HCT116 (cell line): ENCODE measurements at places on chromosomes 7 and 10.

DNA sequence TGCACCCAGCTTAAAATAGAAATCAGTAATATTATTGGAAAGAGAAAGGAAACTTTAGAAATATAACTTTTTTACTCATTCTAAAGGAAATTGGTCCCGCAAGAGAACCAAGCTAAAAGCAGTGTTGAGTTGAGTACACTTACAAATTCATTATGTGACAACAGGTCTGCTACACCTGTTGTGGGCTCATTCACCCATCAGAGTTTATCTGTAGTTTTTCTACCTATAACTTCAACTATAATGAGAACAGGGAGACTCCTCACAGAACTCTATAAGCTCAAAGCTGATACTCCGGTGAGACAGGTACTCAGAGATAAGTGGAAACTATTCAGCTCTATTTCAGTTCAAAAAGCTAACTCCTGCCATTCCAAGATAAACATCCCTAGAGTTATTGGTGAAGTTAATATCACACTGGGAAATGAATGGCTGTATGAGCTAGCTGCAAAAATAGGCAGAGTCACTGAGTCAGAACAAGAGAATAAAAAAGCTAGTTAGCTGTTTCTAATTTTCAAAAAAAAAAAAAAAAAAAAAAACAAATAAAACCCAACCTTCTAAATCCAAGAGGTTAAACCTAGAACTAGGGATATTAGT is 121.3 kb downstream of the PPP1R3A start:
- no peak for DNase-seq

DNA sequence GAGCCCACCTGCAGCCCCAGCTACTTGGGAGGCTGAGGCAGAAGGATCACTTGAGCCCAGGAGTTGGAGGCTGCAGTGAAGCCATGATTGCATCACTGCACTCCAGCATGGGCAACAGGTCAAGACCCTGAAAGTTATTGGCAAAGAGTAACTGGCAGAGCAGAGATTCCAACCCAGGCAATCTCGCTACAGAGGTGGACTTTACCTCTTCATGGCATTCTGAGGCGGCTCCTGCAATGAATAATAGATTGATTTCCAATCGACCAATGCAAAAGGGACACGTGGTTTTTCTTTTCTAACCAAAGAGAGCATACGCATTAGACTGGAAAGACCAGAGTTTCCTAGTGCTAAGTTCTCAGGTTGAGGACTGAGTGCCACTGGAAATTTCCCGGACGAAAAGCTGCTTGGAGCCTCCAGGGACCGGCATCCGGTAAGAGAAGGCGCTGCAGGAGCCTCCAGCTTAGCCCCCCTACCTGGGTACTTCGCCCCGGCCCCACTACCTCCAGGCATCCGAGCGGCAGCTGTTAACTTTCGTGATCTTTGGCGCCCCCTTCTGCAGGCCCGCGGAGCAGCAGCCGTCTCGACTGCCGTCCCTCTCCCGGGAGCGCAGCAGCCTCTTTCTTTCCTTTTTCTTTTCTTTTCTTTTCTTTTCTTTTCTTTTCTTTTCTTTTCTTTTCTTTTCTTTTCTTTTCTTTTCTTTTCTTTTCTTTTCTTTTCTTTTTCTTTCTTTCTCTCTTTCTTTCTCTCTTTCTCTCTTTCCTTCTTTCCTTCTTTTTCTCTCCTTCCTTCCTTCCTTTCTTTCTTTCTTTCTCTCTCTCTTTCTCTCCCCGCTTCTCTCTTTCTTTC is 4.1 kb downstream of the MBLAC1 start:
- no peak for DNase-seq

GRCh38 chr7:17946591-17946990 is 6.3 kb upstream of the SNX13 start:
- DNase-seq: no peak

DNA sequence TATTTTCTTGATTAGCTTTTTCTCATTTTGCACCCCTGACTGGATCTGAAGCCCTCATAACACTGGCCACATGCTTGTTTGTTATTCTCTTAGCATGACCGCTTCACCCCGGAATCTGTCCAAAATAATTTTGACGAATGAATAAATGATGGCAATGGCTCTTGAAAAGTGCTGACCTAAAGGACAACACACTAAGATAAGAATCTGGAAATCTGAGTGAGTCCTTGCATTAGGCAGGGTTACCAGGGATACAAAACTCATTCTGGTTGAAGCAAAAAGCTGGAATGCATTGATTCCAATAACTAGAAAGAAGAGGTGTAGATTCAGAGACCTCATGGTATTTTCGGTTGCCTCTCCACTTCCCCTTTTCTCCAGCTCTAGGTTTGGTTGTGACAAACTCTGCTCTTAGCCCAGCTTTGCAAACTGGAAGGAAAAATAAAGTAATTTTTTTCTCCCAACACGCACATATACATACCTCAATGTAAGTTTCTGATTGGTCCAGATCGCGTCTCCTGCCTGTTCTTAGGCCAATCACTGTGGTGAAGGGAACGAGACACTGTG is 157.4 kb downstream of the SKIDA1 start:
- DNase-seq: no peak

DNA sequence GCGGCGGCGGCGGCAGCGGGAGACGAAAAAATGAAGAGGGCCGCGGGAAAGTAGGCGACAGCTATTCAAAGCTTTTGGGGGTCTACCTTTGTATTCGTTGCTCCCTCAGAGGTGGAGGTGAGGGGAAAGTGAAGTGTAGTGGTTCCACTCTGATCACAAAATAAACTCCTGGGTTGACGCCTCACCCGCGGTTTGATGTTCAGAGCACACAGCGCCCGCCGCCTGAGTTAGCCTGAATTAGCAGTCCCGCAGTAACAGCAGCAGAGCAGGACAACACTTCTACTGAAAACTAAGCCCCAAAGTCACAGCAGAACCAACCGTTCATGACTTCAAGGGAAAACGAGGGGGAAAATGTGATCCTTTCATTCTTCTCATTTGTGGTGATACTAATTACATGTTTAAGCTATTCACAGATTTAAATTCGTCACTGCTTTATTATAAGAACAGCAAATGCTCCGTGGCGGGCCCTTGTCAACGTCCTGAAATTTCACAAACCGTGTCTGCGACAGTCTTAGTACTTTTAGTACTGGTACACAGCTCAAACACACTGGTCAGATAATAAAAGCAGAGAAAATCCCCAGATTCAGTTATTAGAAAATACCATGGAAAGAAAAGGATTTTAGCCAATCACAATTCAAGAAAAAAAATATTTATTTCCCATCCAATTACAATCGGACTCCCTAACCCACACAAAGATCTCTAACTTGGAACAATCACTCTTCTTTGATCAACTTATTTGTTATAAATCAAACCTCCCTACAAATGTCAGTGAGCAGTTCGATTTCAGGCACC is 563 bp upstream of the JMJD1C start:
- peak; percentile 45 for DNase-seq

DNA sequence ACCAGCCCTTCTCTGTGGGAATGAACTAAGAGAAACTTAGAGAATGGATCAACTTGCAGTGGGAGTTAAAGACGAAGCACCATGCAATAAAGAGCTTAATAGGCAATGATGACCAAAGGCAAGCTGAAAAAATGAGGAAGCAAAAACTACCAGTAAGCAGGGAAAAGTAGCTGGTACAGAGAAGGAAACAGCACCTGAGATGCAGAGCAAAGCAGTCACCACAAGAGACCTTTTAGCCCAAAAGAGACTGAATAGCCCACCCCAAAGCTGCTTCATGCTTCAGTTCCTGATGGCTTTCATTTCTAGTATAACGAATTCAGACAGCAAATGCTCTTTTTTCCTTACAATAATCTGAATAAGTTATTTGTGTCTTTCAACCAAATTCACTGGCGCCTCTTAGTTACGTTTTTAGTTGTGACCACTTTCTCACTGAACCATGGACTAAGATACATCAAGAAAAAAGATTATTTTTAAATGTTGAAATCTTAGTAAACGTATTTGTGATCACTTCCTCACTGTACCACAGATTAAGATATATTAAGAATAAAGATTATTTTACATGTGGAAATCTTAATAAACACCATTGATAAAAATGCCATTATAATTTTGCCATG is 76.0 kb downstream of the USP6NL start:
- no peak for DNase-seq

DNA sequence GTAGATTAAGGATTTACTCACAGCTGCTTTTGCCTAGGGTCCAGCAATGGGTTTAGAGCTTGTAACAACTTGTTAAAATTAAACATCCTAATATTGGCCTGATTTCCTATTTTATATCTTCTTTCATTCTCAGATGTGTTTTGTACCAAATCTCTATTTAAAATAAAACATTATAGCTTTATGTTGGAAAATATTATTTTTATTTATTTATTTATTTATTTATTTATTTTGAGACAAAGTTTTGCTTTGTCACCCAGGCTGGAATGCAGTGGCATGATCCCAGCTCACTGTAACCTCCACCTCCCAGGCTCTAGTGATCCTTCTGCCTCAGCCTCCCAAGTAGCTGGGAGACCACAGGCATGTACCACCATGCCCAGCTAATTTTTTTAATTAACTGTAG is 17.9 kb upstream of the PDSS1 start:
- no peak for DNase-seq

GRCh38 chr10:88618496-88618895 is 31.9 kb downstream of the LIPJ start:
- DNase-seq: no peak

GRCh38 chr7:40935435-40935834 is 767.5 kb downstream of the INHBA start:
- DNase-seq: no peak

DNA sequence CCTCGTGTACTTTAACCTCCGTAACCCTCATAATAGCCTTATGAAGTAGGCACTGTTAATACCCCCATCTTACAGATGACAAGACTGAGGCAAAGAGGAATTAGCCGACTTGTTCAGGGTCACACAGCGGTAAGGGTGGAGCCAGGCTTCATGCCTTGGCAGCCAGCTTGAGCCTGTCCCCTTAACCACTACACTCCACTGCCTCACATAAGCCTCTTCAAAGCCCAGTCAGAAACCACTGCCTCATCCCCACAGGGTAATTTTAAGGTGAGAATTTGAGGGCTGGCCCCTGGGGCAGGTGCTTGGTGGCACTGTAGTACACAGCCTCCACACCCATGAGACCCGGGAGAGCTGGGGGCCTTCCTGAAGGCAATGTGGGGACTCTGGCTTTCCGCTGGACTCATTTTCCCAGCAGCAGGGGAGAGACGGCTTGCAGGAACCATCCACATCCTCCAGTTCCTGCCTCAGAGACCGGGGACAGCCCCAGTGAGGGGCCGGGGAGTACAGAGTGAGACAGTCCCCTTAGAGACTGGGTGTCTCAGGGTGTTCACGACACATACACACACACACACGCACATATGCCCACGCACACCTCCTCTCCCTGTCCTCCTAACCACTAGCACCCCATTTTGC is 7.6 kb upstream of the C10orf105 start:
- DNase-seq: no peak

GRCh38 chr7:150788474-150789269 is 11.5 kb downstream of the TMEM176B start:
- no peak for DNase-seq

DNA sequence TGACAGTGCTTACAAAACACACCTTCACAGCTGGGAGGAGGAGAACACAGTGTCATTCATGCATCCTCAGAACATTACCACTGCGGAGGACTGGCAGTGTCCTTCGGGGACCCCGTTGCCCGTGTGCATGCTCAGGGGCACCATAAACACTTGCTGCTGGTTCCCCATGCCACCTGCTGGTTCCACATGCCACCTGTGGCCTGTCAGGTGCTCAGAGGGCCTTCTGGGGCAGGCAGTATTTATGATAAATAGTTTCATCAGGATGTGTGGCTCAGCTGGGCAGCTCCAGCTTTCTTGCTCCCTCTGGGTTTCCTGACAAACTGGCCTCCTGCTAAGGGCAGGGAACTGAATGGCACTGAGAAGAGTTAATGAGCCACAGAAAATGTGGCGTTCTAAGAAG is 32.1 kb downstream of the CELF2 start:
- no peak for DNase-seq

DNA sequence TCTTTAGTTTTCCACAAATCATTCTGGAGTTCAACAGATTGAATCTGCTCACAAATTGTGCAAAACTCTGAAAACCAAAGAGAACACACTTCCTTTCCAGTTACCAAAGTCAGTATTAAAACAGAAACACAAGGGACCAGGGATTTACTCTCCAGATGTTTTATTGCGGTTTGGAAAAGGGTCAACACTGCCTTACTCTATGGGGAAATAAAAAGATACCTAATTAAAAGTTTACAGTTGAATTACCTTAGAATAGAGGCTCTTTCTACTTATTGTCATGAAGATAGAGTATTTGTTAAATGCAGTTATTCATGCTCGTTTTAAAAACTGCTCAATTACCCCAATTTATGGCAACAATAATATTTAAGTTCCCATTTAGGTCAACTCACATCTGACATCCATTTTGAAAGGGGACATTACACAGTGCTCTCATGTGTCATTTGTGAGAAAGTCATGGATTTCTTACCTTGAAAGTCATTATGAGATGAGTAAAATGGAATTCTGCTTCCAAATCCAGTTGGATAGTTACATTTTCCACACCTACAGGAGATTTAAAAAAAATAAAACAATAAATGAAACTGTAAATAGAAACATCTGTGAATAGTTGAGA is 8.4 kb downstream of the LAMB1 start:
- DNase-seq: no peak

DNA sequence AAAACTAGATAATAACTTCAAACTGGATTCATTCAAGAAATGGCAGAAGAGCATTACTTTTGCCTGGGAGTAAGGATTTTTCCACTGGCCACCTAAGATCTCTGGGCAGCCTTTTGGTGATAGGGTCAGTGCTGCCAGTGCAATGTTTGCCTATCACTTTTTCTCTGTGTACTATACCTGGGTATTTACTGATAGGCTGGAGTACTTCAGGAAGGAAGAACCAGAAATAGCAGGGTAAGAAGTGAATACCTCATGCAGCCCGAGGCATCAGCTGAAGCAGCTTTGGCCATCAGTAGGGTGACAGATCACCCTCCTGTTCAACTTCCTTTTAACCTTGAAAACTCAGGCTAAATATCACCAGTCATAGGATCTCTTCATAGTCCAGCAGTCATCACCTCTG is 5.5 kb upstream of the PAPSS2 start:
- DNase-seq: no peak

DNA sequence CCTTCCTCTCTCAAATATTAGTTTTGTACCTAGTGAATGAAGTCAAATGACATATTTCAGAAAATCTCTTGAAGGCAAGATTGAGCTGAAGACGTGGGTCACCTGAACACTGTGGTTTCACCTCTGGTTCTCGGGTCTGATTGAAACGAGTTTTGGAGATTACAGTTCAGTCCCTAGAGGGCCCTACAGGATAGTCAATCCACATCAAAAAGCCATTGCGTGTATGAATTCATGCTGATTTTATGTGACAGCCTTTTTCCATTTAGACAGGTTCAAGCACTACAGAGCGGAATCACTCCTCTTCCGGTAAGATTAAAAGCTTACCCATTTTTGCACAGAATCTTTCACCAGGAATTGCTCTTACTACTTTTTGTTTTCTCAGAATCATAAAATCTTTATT is 62.2 kb downstream of the VIM start:
- DNase-seq: peak; percentile 50

DNA sequence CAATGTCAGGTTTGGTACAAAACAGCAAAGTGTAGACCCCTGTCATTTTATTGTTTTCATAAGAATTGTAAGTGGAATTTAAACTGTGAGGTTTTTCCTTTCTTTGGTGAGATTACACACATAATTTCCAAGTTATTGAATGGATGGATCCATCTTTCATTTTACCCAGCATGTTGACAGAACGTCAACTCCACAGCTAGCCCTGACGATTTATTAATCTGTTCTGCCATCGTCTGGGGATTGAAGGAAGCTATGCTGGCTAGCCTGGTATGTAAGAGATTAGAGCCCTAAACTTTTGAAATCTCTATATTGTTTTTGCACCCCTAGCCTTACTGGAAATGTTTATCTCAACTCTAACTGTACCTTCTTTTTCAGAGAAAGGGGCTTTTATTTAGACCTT is 8.6 kb downstream of the WNT16 start:
- no peak for DNase-seq
